Chondrocyte (in vitro differentiated cells): ENCODE measurements at places on chromosomes 1 and 21. TPM values are rescaled to one million over a fixed set of nuclear protein-coding genes. Genes with fewer than 3 reads are reported as not detected.

TSEN15 gene
- total RNA-seq, result 38.8 to 41.5 TPM (median 40.6 TPM) in 3 replicates

GCSAML gene
- not detected in 3 replicates for total RNA-seq

OR2T2 gene
- not detected in 3 replicates for total RNA-seq

TRIM67 gene
- 1.2 to 2.9 TPM (median 1.6 TPM) in 3 replicates for total RNA-seq

TSNAX gene
- 32.3 to 40.5 TPM (median 36.8 TPM) in 3 replicates for total RNA-seq
